ENCODE measurements at places on chromosomes 5 and 9.

DNA sequence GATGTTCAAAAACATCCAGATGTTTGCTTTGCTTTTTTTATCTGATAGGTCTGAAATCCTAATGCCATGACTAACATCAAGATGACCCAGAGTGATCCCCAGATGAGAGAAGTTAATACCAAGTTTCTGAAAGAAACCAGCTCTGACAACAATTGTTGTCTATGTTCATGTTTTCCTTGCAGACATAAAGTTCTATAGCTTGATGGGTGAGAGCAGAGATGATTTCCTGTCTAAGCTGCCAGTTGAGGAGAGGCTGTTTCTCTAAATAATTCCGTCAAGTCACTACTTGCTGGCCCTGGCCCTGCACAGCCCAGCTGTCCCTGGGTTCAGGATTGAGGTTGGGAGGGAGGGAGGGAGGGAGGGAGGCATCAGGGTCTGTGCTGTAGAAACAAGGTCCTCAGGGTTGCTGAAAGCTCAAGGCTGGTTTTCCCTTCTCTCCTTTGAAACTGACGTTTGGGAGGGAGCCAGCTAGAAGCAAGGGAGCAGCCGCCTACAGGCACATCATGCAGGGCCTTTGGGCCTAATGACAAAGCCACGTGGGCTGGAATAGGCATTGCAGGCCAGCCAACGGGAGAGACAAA lies 3.9 kb downstream of the SPARC start:
- no peak for DNase-seq

- DNase-seq: no peak
These were observed 46.7 kb downstream of the VAV2 start for GRCh38 chr9:133945314-133945975.

DNA sequence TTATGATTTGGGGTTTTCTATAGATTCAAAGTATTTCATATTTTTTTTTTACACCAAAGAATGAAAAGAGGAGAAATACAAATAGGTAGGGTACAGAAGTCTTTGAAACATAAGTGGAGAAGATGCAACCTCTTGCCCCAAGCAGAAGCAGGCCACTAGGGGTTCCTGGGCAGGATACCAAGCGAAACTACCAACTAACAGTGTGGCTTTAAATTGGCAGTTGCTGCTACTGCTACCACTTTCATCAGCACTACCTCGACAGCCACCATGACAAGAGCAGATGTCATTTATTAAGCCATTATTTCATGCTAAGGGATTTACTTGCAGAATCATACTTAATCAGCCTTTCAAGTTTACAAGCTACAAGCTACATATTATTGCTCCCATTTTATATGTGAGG lies 288.1 kb downstream of the NR3C1 start:
- no peak for DNase-seq

DNA sequence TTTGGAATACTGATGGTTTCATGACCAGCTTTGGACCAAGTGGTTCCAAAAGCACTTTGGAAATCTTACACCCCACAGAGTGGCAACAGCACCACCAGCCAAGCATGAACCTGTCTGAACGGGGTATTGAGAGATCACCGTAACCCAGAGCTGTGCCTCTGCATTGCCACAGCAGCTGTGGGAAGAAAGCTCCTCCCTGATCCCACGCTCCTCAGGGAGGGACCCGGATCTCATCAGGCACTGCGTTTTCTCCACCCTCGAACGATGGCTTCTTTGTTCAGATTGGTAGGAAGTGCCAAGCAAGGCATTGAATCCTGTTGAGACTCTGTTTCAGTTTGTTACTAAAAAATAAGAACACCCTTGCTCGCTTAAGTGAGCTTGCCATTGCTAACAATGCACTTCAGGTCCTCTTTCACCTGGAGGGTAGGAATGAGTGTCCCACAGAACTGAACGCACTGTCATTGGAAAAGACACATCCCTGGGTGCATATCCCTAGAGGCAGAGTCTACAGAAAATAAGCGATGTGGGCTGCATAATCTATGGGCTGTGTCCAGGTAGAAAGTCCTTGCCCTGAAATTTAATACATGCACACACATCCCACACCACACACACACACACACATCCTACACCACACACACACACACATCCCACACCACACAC lies 118.0 kb upstream of the ICE1 start:
- DNase-seq: no peak

GRCh38 chr5:86971034-86971571 lies 296.6 kb upstream of the RASA1 start:
- no peak for DNase-seq

DNA sequence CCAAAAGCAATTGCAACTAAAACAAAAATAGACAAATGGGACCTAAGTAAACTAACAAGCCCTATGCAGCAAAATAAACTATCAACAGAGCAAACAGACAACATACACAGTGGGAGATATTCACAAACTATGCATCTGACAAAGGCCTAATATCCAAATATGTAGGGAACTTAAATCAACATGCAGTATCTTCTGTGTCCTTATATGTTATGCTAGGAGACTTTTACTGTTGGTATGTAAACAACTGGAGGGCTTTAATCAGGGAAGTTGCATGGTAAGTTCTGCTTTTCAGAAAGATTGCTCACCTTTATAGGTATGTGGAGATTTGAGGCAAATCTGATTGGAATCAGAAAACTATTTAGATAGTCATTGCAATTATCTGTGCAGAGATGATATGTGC lies 461.2 kb upstream of the RIOK2 start:
- DNase-seq: no peak

GRCh38 chr5:58108511-58108910 lies 351.4 kb downstream of the PLK2 start:
- DNase-seq: no peak

DNA sequence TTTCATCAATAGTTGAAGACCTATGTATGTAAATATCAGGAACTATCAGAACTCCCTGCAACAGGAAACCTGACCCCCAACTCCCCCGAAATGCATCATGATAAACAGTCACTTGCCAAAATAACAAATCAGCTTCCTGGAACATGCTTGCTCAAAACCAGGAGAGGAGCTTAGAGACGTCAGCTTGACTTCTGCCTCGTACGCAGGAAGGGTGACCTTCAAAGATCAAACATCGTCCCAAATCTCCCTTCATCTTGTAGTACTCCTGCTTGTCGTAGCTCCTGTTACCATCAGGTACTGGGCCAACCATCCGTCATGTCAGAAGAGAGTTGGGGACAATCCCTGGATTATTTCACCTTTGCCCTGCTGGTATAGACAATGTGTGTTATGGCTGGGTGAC lies 396.1 kb downstream of the GADD45G start:
- DNase-seq: no peak

DNA sequence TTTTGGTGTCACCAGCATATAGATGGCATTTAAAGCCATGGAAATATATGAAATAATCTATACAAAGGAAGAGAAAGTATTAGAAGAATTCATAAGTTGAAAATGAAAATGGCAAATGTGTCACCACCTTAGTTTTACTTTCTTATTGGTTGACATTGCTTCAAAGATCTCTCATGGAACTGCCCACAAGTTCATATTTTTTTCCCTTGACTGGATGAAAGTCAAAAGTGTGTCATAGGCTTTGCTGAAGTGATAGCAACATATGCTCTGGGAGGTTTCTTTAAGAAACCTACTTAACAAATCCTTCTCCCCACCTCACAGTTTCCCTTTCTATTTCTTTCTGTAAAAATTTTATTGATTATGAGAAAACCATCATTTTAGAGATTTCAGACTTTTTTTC lies 127.2 kb downstream of the VPS13A start:
- DNase-seq: no peak

- DNase-seq: no peak
These were observed 4.9 kb upstream of the NXNL2 start for GRCh38 chr9:88530051-88530450.

- no peak for DNase-seq
These were observed 485.9 kb downstream of the EFNA5 start for GRCh38 chr5:107184871-107185270.

DNA sequence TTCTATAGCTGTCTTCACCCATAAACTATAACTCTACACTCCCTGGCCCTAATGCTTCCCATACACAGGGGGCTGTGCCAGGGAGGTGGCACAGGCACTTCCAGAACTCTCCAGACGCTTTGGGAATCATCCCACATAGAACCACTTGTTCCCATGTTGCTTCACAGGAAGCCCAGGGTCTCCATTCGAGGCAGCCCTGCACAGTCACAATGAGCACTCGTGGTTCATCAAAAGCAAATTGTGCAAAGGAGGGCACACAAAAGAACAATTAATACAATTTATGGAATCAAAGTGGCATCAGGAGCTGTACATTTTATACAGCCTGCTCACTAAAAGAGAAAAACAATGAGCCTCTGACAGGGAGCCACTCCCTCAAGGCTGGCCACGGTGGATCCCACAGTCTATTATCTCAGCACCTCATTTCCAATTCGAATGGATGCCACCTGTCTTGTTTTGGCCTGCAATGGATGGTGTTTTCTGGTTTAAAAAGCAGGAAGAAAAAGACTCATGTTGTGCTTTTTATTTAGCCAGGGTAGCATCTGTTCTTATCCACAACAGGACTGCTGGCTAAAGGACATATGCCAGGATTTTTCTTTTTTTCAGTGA lies 354.8 kb downstream of the ENC1 start:
- DNase-seq: no peak

- no peak for DNase-seq
These were observed 78.5 kb upstream of the SPATA31D4 start for GRCh38 chr9:81849631-81850259.

- DNase-seq: no peak
These were observed 215.6 kb downstream of the AP3B1 start for GRCh38 chr5:78078858-78079257.

- no peak for DNase-seq
These were observed 129.1 kb upstream of the VCAN start for GRCh38 chr5:83342465-83342864.

GRCh38 chr9:124257844-124258606 lies at the start of gene NEK6:
Gene NEK6 (plus strand): TSS chr9:124257949. CDS start chr9:124301965, 44,016 bp downstream.
- DNase-seq: no peak

DNA sequence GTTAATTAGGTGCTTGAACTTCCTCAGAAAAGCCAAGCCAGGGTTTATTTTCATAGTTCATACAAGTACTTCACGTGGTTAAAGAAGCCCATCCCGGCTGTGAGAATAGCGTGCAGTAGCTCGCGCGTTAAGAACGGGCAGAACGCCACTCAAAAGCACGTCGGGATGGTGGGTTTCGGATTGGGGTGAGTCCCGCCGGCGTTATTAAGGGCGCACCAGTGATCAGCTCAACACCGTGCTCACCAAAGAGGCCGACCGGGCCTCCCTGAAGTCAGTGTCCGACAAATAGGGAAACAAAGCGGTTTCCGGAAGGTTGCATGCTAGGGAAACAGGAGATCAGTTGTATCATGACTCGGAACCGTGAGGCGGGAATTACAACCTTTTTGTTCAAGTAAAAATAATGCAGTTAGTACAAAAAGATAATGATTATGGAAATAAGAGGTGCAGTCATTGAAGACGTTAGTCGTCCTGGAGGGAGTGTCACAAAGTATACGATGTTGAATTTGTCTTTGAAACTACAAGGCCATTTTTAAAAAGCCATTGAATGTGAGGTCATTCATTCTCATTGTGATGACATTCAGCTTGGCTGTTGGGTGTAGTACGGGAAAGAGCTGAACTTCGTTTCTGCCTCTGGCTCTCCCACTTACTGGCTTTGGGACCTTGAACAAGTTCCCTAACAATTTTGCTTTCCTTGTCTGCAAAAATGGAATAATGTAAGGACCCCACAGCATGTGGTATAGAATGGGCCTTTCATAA lies 992 bp downstream of the SETD9 start:
- DNase-seq: no peak
